Activated T-helper 1 cell treated with anti-CD3 and anti-CD28 coated beads, Interleukin-12 subunit alpha, Interleukin-12 subunit beta, Interleukin-2, Interleukin-4 antibody, amounts not matched to agents 30 ng/mL and 10 ng/mL and 1 ng/mL, durations not matched to agents 14 hours and 24 hours and 36 hours (primary cell): ENCODE measurements at places on chromosomes 6 and 20. TPM values are rescaled to one million over a fixed set of nuclear protein-coding genes. Genes with fewer than 3 reads are reported as not detected.

GRCh38 chr6:93329301-93330000, 89.9 kb downstream of the EPHA7 start:
- DNase-seq, result no peak

- no peak for DNase-seq
These were observed 42.5 kb downstream of the CD109 start for GRCh38 chr6:73738367-73739028.

DNA sequence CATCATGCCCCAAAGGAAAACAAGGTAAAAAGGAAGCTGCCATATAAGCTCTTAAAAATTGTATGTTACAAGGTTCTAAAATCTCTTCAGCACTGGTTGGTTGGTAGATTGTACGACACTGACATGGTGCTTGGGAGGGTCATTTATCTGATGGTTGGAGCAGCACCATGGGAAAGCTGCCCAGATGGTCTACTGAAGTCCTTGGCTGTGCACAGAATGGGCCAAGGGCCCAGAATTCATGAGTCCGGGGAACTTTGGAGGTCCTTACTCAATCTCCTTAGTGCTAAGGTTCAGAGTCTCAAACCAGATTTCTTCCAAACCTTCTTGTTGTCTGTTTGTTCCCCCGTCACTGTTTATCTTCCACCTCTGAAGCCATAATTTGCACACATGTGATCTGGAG, 314.4 kb downstream of the ESR1 start:
- DNase-seq, result no peak

- DNase-seq, result no peak
These were observed 606.0 kb downstream of the HDGFL1 start for GRCh38 chr6:23175391-23175790.

Gene SCRT2
- not detected in 2 replicates for total RNA-seq

- DNase-seq, result no peak
These were observed 155.6 kb upstream of the SMLR1 start for GRCh38 chr6:130671577-130671976.

DNA sequence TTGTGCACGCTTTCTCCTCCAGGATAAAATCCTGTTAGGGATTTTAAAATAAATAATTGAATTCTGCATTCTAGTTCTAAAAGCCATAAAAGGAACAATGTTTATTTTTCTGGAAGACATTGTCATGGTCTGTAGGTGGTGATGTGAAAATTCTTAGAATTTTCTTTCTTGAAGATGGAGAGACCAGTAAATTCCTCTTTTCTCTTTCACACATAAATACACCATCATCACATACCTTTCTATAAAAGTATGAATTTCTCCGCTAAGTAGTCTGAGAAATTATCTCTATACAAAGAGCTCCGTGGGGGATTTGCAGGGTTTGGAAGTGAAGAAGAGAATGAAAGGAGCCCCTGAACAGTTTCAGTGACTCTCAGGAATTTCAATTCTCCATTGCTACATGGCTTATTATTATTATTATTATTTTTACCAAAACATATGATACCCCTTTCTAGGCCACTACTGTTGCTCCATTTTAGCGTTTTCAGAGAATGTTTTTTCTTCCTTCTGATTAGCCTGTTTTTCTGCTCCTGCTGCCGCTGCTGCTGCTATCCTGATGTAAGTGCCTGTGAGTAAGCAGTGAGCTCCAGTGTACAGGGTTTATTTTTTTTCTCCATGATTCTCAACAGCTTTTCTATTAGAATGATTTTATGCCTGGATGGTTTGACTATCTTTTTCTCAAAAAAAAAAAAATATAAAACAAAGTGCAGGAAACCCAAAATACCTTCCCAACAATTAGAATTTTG, 145.8 kb downstream of the SAMD5 start:
- no peak for DNase-seq

DNA sequence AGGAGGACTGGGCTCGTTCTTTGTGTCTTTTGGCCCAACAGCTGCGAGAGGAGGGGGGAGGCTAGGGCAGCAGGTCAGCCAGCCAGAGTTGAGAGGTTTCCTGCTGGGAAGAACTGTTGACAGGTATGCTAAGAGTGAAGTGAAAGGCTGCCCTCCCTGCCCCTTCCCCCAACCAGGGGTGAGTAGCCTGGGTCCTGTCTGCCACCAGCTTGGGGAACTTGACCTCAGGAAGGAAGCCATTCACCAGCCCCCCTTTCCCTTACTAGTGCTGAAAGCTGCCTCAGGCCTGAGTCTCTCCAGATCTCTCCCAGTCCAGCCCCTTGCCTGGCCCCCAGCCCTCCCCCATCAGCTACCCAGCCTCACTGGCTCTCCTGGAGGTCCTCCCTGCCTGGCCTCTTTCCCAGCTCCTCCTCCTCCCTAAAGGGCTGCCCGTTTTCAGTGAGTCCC, 20.7 kb upstream of the ZNF76 start:
- no peak for DNase-seq

GRCh38 chr20:25195962-25196785, 662 bp downstream of the ENTPD6 start:
- DNase-seq, result no peak

Gene GPX5
- not detected in 2 replicates for total RNA-seq

DNA sequence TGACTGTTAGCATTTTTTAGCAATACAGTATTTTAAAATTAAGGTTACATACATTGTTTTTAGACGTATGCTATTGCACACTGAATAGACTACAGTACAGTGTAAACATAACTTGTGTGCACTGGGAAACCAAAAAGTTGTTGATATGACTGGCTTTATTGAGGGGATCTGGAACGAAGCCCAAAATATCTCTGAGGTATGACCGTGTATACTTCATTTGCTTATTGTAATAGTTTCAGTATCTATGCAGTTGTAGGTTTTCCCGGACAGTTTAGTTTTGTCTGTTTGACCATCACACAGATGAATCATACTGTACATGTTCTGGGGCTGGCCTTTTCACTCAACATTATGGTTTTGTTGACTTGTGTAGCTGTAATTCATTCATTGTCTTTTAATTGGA, 6.9 kb upstream of the ZBTB12 start:
- no peak for DNase-seq

Gene TREM2
- not detected in 2 replicates for total RNA-seq

Gene METTL24
- not detected in 2 replicates for total RNA-seq

- DNase-seq, result no peak
These were observed 572.0 kb downstream of the UTRN start for GRCh38 chr6:144857086-144857485.

- no peak for DNase-seq
These were observed 24.9 kb downstream of the DEFB125 start for GRCh38 chr20:112396-112795.

Gene RTN4IP1
- total RNA-seq, result 6.4 and 6.8 TPM in 2 replicates
